Adipose tissue (tissue), 3 donors: ENCODE measurements at places on chromosomes 11 and 22. TPM values are rescaled to one million over a fixed set of nuclear protein-coding genes. Genes with fewer than 3 reads are reported as not detected.

The TMPRSS6 gene
- not detected for polyA plus RNA-seq

The SYT13 gene
- polyA plus RNA-seq, result 2.5 TPM

The IGLL1 gene
- not detected for polyA plus RNA-seq

The SCO2 gene
- polyA plus RNA-seq, result 8.8 TPM

The OR8D4 gene
- not detected for polyA plus RNA-seq

The APLNR gene
- 0.78 TPM for polyA plus RNA-seq

The SLC6A5 gene
- polyA plus RNA-seq, result not detected

The TOP3B gene
- polyA plus RNA-seq, result 6.8 TPM

The RPS6KB2 gene
- 35.4 TPM for polyA plus RNA-seq

The TEX12 gene
- not detected for polyA plus RNA-seq

The SIK3 gene
- polyA plus RNA-seq, result 8.5 TPM

The MYBPC3 gene
- 0.68 TPM for polyA plus RNA-seq

The A4GALT gene
- 5.3 TPM for polyA plus RNA-seq

The GGT5 gene
- 51.3 TPM for polyA plus RNA-seq

The MYEOV gene
- polyA plus RNA-seq, result 0.44 TPM

The SHANK3 gene
- polyA plus RNA-seq, result 80.5 TPM

The TPBGL gene
- polyA plus RNA-seq, result not detected

The SMIM35 gene
- not detected for polyA plus RNA-seq

The TRIM48 gene
- polyA plus RNA-seq, result not detected

The MIF gene
- polyA plus RNA-seq, result 380 TPM

The LDLRAD3 gene
- 7.0 TPM for polyA plus RNA-seq

The CLTCL1 gene
- polyA plus RNA-seq, result 5.7 TPM

The ISX gene
- 0.12 TPM for polyA plus RNA-seq

The FGF3 gene
- polyA plus RNA-seq, result not detected

The PHF21B gene
- polyA plus RNA-seq, result 0.34 TPM

The KCNQ1 gene
- 9.6 TPM for polyA plus RNA-seq

The ANKK1 gene
- 1.1 TPM for polyA plus RNA-seq

The CCDC116 gene
- 1.0 TPM for polyA plus RNA-seq

The SCGB2A2 gene
- polyA plus RNA-seq, result not detected

The CSNK2A3 gene
- polyA plus RNA-seq, result 0.61 TPM

The ALKBH8 gene
- polyA plus RNA-seq, result 5.4 TPM

The EWSR1 gene
- polyA plus RNA-seq, result 73.4 TPM

The SART1 gene
- 26.9 TPM for polyA plus RNA-seq

The CRYBA4 gene
- not detected for polyA plus RNA-seq

The TIMM8B gene
- 45.3 TPM for polyA plus RNA-seq

The TEX54 gene
- not detected for polyA plus RNA-seq

The RDX gene
- 36.6 TPM for polyA plus RNA-seq

The MGAT3 gene
- 3.5 TPM for polyA plus RNA-seq

The HBE1 gene
- polyA plus RNA-seq, result 0.10 TPM

The AGBL2 gene
- polyA plus RNA-seq, result 0.11 TPM

The APOA4 gene
- 1.4 TPM for polyA plus RNA-seq

The CTSC gene
- 26.1 TPM for polyA plus RNA-seq

The XKR3 gene
- not detected for polyA plus RNA-seq

The F2 gene
- not detected for polyA plus RNA-seq

The UPK2 gene
- 0.14 TPM for polyA plus RNA-seq

The PKDREJ gene
- polyA plus RNA-seq, result 0.06 TPM

The KDELR3 gene
- 6.5 TPM for polyA plus RNA-seq

The MS4A3 gene
- polyA plus RNA-seq, result not detected

The GPR83 gene
- polyA plus RNA-seq, result 0.03 TPM

The MTFP1 gene
- 20.4 TPM for polyA plus RNA-seq

The SCUBE2 gene
- polyA plus RNA-seq, result 11.0 TPM

The UBE2L6 gene
- 111 TPM for polyA plus RNA-seq

The MFRP gene
- polyA plus RNA-seq, result 0.11 TPM

The SLC22A9 gene
- polyA plus RNA-seq, result not detected

The ARHGAP20 gene
- polyA plus RNA-seq, result 6.2 TPM

The C11orf91 gene
- not detected for polyA plus RNA-seq
